ENCODE measurements at places on chromosomes 2 and 18.

DNA sequence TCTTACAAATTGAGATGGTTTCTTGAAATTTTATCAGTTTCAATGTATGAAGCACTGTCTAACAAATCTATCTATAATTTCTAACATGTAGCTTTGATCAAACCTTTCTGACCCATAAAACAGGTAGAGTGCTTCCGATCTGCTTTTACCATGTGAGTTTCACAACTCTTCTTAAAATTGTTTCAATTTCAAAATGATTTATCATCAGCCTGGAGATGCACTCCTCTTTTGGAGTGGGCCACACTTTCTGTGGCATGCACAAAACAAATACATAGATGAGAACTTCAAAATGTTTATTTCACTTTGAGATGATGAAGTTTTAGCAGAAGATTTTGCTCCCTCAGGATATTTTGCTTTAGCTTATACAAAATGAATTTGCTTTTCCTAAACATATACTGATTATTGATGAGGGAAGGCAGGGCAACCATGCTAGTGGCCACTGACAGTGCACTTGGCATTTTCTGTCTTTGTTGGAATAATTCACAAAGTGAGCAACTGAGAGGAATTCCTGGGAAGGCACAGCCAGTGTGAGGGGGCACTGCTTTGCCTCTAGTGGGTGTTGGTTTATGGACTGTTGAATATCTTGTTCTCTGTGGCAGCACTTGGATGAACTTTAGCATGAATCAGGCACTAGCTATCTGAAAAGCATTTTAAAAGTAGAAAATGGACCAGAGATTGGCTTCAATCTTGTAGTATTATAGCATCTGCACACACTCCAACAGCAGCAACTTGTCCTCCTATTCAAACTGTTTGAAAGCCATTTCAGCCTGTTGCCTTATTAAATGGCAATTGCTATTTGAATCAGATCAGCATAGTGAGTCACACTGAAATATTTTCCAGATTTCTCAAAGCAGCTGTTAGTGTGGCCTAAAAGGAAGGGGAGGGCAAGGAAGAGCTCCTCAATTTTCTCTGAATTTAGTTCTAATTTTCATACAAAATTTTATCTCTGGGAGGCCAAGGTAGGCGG is 193.2 kb downstream of the CCDC85A start:
- DNase-seq, result no peak

GRCh38 chr2:162524192-162524591 is 180.3 kb downstream of the GCA start:
- DNase-seq, result no peak

GRCh38 chr2:16081316-16082200 is 141.2 kb downstream of the MYCN start:
- DNase-seq, result no peak

DNA sequence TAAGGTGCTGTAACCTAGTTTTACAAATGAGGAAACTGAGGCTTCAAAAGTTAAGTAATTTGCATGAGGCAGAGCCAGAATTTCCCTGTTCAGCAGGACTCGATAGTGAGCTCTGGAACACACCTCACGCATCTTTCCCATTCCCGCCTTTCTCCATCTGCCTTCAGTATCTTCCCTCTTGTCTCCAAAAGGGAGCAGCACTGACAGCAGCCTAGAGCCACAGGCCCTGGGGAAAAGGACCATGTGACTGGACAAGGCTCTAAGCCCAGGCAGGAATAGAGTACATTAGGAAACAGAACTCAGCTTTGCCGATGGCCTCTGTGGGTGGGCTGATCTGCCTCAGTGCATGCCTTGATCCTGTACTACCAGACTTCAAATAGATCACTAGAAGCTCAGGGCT is 21.5 kb downstream of the GPR155 start:
- no peak for DNase-seq

GRCh38 chr2:181258720-181259119 is 198.5 kb upstream of the ITGA4 start:
- DNase-seq, result no peak

DNA sequence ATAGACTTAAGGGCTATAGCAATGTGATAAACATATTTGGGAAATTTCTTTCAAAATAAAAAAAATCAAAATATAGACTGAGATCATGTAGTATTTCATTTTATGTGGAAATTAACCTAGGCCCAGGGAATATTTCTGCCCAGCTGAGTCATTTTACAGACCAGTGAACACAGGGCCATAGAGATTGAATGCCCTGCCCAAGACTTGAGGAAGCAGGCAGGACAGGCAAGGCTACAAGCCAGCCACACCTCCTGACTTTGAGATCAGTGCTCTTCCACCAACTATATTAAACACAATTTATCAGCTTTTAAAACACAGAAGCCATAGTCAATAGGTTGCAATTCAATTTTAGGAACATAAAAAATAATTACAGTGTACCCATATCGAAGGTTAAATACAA is 12.9 kb downstream of the CCDC148 start:
- DNase-seq, result no peak

DNA sequence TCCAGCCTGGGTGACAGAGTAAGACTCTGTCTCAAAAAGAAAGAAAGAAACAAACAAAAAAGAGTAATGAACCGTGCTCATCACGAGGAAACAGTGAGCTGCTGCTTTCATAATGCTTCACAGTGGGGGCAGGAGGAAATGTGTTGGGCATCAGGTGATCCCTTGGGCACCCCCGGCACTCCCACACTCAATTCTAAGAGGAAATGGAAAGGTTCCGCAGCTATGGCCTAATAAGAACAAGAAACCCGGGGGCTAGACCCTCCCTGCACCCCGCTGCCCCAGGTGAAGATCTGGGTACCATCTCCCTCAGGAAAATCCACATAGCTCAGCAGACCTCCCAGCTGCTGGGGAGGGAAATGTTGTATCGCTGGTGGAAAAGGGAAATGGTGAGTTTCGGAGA is 118.9 kb downstream of the LPIN1 start:
- no peak for DNase-seq

DNA sequence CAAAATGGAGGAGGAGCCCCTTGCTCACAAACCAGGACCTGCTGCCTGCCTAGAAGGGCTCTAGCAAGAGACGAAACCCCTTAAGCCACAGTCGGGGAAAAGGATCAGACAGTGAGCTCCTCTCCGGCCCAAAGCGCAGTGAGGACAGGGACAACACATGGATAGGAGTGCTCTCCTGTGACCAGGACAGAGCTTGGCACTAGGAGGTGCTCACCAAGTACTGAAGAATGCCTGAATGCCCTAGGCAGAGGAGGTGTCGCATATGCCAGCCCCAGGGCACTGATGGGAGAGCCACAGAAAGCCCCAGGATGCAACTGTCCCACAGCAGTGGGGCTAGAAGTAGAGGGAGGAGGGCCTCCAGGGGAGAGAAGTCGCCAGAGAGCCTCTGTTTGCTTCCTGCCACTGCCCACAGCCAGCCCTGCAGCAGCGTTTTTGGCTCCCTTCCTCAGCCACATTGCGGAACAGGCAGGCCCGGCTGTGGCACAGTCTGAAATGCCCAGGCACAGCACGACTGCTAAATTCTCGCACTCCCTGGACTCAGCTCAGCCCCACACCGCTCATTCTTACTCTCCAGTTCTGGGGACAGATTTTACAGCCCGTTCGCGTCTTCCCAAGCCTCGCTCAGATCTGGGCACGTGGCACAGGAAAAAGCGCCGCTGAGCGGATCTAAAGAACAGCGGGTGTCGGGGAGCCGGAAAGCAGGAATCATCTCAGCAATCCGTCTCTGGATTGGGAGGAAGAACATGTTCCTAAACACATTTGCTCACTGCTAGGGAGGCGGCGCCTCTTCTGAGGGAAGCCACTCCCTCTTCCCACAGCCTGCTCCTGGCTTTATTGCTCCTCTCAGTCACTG is 98.7 kb upstream of the POU3F3 start:
- DNase-seq, result no peak

DNA sequence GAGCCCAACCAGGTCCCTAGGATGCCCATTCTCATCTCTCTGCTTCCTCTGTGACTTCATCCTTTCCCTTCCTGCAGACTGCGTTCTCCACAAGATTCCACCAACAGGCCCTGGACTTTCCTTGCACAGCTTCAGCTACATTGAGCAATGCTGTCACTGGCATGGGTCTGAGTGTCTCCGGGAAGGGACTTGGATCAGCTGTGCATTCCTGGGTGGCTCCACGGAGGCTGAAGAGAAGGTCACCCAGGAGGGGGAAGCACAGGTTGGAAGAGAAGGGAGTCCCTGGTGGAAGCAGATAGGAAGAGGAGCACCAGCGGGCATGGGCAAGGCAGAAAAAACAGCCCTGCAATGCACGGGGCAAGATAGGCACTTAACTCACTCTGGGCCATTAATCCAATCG is 140.5 kb downstream of the UXS1 start:
- DNase-seq, result no peak

All from activated T-helper 1 cell treated with Interleukin-2 at 50 U/mL for 16 hours (primary cell).